IPS-NIHi11 (cell line): ENCODE measurements at places on chromosomes 16 and 17.

GRCh38 chr16:87918338-87918737, 18.0 kb downstream of the CA5A start:
- DNase-seq: no peak

DNA sequence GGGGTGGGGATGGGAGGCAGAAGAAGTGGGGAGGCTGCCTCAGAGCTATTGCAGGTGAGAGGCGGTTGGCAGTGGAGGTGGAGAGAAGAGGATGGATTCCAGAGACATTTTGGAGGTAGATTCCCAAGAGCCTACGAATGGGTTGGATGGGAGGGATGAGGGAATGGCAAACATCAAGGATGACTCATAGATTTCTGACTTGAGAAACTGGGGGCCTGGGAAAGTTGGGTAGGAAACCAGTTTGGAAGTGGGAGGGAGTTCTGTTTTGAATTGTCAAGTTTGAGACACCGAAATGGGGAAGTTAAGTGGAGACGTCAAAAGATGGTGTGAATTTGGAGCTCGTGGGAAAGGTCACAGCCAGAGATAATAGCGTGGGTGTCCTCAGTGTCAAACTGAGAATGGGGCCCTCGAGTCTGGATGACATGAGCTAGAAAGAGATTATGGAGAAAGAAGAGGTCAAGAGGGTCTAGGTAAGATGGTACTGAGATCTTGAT, 6.2 kb upstream of the CYLD start:
- no peak for DNase-seq

GRCh38 chr16:75497558-75497957, 2.3 kb upstream of the CHST6 start:
- DNase-seq: no peak

DNA sequence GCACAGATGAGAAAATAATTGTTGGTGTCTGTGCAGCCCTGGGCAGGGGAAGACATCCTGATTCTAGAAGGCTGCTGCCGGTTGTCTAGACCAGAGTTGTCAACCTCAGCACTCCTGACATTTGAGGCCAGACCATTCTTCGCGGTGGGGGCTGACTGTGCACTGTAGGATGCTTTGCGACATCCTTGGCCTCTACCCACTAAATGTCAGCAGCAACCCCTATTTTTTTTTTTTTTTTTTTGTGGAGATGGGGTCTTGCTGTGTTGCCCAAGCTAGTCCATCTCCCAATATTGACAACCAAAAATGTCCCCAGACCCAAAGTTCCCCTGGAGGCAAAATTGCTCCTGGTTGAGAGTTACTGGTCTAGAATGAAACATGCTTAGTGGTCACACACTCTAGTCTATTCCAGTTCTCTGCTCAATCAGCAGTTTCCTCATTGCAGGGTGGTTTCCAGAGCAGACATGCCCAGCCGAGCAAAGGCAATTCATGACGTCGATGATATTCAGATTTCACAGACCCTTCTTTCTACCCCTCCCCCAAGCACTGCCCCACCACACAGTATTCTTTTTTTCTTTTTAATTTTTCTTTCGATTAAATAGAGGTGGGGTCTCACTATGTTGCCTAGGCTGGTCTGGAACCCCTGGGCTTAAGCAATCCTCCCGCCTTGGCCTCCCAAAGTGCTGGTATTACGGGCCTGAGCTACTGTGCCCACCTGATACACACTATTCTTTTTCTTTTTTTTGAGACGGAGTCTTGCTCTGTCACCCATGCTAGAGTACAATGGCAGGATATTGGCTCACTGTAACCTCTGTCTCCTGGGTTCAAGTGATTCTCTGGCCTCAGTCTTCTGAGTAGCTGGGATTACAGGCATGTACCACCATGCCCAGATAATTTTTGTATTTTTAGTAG, 9.0 kb downstream of the C17orf99 start:
- DNase-seq: no peak

DNA sequence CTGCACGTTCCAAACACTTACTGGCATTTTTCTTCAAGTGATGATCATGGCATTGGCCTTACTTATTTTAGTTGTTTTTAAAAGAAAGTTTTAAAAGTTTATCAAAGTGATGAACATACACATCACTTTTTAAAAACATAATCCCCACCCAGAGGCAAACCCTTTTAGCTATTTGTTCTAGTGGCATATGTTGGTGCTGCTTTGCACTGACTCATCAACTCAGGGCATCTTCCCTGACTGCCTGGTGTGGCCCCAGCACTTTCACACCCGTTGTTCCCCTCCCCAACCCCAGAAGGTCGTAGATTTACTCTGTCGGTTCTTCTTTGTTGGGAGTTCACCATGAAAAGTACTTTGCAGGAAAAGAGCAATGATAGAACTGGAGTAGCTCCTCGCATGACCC, 161.3 kb downstream of the RPTOR start:
- DNase-seq: no peak

DNA sequence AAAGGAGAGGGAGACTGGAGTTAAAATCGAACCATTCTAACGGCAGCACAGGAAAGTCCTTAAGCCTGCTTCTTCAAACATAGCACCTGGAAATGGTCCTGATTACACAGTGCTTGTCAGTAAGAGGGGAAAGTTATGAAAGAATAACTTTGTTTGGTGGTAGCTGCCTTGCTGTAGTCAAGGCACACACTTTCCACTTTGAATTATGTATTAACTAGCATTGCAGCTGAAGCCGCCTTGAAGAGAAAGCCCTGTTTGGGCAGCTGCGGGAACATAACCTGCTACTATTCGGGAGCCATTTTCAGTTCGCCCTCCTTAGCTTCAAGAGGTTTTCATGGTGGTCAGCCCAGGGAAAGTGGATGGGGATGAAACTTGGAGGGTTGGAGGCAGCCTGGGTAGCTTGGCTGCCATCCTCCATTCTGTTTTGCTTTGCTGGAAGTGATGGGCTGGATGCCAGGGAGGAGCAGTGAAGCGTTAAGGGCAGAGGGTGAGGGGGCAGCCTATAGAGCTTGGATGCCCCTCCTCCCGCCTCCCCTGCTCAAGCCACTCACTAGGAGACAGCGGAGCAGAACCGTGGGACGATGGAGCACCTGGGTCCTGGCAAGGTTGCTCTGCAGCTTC, 5.3 kb upstream of the HAS3 start:
- DNase-seq: no peak

GRCh38 chr17:42313773-42314566, 25.7 kb downstream of the STAT5A start:
- no peak for DNase-seq

- DNase-seq: no peak
Observed at GRCh38 chr17:66494023-66494803, 191.8 kb downstream of the PRKCA start.
